ENCODE measurements at places on chromosomes 3 and 15.

DNA sequence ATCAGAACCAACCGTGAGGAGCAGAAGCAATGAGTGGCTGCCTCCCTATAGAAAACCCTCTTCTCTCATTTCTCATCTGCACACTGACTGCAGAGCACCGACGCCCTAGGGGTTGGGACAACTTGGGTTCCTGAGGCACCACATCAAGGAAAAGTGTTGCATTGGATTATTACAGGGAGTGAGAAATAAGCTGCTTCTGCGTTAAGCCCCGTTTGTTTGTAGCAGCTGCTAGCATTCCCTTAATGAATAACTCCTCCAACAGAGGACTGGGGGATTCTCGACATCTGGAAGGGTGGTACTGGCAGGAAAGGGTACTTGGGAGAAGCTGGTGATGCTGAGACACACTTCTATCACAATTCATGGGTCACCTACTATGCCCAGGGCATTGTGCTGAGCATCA lies 25.3 kb upstream of the AGBL1 start:
- DNase-seq: no peak

- no peak for DNase-seq
Measured at GRCh38 chr3:52798376-52798977, 3.9 kb downstream of the ITIH3 start.

DNA sequence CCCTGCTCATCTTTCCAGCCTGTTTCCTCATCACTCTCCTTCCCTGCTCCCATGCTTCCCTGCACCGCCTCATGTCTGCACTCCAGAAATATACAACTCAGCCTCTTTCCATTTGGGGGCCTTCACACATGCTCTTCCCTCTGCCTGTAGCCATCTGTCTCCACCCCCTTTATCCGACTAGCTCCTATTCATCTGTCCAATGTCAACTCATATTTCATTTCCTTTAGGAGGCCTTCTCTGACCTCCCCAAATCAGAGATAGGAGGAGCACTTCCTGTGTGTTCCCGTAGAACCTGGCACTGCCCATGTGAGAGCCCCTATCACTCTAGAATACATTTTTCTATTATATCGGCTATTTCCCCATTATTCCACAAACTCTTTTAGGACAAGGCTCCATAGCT lies 10.6 kb downstream of the ATP8B4 start:
- DNase-seq: no peak

- DNase-seq: no peak
Measured at GRCh38 chr15:58775402-58775801, 4.3 kb downstream of the MINDY2 start.

GRCh38 chr3:16937326-16937845 lies 52.6 kb downstream of the PLCL2 start:
- no peak for DNase-seq

- DNase-seq: no peak
Measured at GRCh38 chr3:66428733-66429132, 72.1 kb downstream of the LRIG1 start.

Measured in CD8-positive, alpha-beta T cell (primary cell).